ENCODE measurements at places on chromosomes 1 and 21.

GRCh38 chr1:13759072-13759471, 59.1 kb downstream of the PRDM2 start:
- DNase-seq: no peak

GRCh38 chr1:245742896-245743295, 588.1 kb downstream of the KIF26B start:
- DNase-seq: no peak

GRCh38 chr1:205545001-205545919, 40.8 kb downstream of the CDK18 start:
- no peak for DNase-seq

DNA sequence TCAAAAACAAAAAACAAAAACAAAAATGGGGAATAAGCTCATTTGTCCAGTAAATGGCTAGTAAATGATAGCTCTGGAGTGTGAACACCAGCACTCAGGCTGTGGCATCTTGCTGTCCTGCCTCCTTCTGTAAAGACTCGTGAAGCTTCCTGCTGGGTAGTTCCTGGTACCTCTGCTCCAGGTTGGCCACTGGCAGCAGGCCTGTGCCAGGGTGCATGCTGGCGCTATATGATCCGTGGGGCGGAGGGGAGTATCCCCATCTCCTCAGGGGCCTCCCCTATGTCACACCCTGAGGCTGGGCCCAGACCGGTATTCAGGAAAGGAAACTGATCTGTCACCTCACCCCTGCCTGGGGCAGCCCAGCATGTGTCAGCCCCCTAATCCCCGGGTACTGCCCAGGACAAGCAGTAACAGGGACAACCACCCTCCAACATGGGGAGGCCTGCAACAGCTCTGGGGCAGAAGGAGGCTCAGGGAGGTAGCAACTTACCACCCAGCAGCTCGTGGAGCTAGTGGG, 14.1 kb downstream of the ALPL start:
- no peak for DNase-seq

DNA sequence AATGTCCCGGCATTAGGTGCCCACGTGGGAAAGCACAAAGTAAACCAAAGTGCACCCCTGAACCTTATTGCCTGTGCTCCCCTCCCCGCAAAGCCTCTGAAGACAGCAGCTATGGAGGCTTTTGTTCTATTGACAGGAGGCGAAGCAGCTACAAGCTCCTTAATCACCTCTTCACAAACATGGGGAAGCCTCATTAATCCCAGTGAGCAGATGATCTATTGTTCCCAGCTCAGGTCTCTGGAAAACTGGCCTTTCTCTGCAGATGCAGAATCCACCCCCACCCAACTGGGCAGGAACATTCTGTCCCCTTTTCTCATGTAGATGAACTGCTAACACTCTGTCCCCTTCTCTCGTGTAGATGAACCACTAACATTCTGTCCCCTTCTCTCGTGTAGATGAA, 190.5 kb upstream of the CSF3R start:
- DNase-seq: no peak

GRCh38 chr1:230002164-230002803, 64.8 kb upstream of the GALNT2 start:
- DNase-seq: no peak

GRCh38 chr1:51842261-51842660, 36.3 kb downstream of the NRDC start:
- no peak for DNase-seq

DNA sequence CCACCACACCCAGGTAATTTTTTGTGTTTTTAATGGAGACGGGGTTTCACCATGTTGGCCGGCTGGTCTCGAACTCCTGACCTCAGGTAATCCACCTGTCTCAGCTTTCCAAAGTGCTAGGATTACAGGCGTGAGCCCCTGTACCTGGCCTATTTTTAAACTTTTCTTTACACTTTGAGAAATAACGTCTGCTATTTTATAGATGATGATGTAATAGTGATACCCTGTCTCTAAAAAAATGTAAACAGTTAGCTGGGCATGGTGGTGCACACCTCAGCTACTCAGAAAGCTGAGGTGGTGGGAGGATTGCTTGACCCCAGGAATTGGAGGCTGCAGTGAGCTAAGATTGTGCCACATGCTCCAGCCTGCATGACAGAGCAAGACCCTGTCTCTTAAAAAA, 47.9 kb downstream of the RALGPS2 start:
- no peak for DNase-seq

GRCh38 chr1:183806675-183807074, 1.8 kb downstream of the RGL1 start:
- no peak for DNase-seq

DNA sequence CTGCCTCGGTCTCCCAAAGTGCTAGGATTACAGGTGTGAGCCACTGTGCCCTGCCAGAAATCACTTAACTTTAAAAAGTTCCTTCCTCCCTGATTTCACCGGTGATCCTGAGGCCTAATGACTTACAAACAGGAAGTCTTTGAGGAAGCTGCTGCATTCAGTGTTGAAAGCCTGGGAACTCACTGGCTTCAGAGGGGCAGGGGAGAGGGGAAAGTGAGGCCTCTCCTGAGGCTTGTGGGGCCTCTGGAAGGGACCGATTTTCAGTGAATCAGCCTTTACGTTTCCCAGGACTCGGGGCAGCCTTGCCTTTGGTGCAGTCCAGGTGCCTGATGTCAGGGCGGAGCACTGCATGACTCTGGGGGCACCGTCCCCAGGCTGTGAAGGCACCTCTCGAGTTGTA, 30.1 kb upstream of the ARHGEF10L start:
- no peak for DNase-seq

DNA sequence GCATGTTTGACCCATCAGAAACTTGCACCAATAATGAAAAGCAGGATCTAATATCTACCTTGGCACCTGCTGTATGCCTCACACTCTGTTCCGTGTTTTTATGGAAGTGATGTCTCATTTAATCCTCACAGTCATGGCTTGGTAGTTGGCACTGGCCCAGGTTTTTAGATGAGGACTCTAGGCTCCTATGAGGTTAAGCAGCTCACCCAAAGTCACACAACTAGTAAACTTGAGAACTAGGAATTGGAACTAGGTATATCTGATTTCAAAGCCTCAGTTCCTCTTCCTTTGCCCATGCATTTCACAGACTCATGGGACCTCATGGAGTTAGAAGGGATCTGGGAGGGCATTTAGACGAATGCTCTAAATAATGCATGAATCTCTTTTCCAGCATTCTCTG, 21.3 kb upstream of the TARBP1 start:
- DNase-seq: no peak

- DNase-seq: no peak
Observed at GRCh38 chr1:210500831-210501230, 172.1 kb downstream of the HHAT start.

DNA sequence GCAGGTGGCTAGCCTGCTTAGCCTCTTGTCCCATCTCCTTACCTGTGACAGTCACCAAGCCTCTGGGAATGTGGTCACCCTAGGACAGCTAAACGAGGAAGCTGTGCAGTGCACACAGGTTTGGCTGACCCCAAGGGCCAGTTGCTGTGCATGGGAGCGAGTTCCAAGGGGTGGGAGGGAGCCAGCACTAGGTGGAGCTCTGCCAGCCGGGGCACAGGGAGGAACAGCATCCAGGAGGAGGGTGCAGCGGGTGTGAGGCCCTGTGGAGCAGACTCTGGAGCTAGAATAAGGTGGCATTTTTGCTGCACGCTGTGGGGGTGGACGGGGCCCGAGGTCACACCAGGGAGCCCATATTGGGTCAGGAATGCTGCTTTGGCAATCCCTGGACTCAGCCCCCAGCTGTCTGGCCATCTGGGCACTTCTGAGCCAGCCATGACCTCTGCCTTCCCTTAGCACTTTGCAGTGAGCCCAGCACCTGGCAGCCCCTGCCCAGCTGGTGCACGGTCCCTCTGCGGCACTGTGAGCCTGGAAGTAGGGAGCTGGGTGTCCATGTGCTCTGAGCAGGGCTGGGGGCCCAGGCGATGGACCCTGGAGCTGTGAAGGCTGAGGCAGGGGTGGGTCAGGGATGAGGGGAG, 8.7 kb downstream of the PDXK start:
- DNase-seq: no peak

DNA sequence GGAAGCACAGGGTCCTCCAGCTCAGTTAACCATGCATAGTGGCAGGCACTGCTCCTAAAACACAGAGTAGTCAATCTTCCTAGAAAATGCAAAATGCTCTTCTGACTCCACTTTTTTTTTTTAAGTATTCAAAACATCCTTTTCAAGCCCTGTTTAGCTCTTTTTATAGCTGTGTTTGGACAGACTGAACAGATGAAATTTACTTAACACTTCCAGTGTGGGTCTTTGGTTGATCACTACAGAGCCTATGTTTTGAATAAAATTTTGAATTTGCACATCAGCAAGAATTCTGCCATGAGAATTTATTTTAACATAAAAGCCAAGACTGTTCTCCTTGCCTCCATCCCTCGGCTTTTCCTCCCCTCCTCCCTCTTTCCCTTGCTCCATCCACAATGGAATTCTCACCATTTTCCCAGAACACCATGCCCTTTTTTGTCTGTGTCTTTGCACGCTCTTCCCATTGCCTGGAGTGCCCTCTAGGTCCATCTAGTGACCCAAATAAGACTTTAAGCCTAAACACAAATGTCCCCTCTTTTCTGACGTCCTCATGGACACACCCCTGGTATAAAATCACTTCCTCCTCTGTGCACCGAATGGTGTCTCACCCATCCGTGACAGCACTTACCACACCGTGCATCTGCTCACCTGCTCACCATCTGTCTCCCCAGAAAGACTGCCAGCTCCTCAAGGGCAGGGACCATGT, 24.0 kb upstream of the CPT2 start:
- peak; percentile 69 for DNase-seq

DNA sequence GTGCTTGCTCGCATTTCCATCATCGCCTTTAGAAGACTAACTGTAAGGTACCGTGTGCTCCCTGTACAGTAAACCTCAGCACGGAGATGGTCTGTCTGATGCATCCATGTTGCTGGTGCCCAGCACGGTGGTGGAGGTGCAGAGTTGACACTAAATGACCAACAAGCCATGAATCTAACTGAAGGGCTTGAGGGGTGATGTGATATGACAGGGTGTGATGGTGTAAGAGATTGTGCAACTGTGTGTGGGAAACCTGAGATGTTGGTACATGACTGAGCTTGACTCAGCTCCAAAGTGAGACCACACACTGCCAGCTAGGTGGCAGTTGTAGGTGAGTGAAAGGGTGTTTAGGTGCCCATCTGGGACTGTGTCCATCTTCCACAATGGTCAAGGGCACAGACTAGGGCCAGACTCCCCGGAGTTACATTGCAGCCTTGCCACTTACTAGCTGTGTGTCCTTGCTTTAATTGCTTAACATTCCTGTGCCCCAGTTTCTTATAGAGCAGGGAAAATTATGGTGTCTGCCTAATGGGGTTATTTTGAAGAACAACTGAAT, 21.4 kb downstream of the SLC2A1 start:
- peak; percentile 52 for DNase-seq

DNA sequence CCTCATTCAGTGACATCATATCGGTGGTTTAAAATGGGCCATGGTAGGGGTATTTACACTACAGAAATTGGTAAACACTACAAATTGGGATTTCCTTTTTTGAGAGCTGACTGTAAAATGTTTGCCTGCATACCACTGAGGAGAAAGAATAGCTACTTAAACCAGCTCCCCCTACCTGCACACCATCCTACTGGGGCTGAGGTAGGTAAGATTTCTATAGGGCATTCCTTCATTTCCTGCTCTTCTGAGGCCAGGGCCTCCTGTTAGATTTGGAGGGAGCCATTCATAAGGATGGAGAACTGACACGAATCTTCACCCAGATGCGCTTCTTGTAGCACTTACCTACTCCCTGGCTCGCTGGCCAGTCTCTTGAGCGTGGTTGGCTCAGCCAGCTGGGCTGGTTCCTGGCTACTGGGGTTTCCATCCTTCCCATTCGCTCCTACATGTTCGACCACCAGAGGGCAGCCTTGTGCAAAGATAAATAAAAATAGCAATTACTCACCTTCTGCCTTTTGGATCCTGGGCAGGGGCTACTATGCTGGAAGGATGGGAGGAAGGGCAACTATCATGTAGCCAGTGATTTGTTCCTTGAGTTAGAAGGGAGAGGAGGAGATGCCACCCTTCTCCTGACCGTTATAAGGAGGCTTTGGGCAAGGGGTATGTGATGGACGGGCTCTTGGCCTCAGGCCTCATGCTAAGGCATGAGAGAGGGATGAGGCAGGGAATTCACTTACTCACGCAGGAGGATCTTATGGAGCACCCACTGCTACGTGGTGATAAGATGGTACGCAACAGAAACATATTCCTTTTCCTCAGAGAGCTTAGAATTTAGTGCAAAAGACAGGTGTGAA, 10.7 kb downstream of the OPTC start:
- DNase-seq: peak; percentile 90

GRCh38 chr1:24236789-24237371, 49.8 kb upstream of the IFNLR1 start:
- no peak for DNase-seq

DNA sequence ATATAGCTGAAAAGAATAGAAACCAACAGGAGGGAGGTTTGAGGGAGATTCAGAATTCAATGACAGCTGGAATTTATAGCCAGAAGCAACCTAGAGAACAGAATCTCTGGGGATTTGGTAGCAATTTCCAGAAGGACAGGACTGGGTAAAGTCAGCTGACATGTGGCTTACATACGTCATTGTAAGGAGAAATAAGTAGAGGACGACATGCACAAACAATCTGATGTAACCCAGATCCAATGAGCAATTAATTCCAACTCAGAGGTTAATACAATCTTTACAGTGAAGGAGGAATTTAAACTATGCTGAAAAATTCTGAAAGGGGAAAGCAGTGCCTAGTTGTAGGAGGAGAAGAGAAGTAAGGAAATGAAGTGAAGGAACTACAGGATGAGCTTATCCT, 383.9 kb downstream of the PTBP2 start:
- no peak for DNase-seq

- no peak for DNase-seq
Observed at GRCh38 chr1:93611668-93612067, 70.0 kb downstream of the BCAR3 start.

GRCh38 chr1:169538998-169539871, 47.0 kb downstream of the F5 start:
- DNase-seq: no peak

GRCh38 chr21:33587792-33588484, 546 bp downstream of the DONSON start:
- peak; percentile 31 for DNase-seq

- DNase-seq: no peak
Observed at GRCh38 chr1:51270751-51271150, 34.7 kb downstream of the RNF11 start.

- no peak for DNase-seq
Observed at GRCh38 chr1:70220517-70221237, 503 bp upstream of the SRSF11 start.

DNA sequence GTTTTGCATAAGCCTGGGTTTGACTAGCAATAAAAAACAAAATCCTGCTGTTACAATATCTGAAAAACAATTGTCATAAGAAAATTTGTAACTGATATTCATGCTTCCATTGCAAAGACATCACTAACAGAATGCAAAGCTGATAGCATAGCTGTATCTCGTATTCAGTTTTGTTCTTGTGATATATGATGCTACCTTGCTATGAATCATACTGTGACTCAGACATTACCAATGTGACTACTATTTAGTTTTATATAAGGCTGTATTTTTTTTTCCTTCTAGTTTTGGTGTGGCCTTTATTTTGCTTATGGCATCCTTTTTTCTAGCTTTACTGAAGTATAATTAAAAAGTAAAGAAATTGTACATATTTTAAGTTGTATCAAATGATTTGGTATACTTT, 1381.8 kb downstream of the MRPL39 start:
- DNase-seq: no peak

- no peak for DNase-seq
Observed at GRCh38 chr1:38246955-38247952, 200.7 kb upstream of the POU3F1 start.

Measured in cardiac muscle cell (in vitro differentiated cells and primary cell).